ENCODE measurements at places on chromosomes 6 and 20.

GRCh38 chr6:148851683-148852556, 105.1 kb downstream of the UST start:
- DNase-seq: no peak

GRCh38 chr6:113317442-113317841, 539.7 kb upstream of the MARCKS start:
- DNase-seq: no peak

- DNase-seq: no peak
Measured at GRCh38 chr6:118743746-118744145, 92.4 kb upstream of the CEP85L start.

DNA sequence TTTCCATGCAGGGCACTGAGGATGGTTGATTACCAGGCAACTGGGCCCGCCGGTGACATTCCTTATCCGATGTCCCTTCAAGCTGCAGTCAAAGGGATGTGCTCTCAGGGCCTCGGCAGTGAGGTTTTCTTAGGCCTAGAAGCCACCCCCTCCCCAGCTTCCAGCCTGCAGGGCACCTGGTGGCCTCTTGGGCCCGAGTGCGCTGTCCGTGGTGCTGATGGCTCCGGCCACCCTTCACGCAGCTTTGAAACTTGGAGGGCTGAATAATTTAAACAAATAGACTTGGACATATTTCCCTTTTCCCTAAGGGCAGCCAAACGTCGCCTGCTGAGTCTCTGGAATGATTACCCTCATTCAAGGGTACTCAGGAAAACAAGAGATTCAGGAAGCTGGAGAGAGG, 8.9 kb upstream of the MLN start:
- DNase-seq: no peak

DNA sequence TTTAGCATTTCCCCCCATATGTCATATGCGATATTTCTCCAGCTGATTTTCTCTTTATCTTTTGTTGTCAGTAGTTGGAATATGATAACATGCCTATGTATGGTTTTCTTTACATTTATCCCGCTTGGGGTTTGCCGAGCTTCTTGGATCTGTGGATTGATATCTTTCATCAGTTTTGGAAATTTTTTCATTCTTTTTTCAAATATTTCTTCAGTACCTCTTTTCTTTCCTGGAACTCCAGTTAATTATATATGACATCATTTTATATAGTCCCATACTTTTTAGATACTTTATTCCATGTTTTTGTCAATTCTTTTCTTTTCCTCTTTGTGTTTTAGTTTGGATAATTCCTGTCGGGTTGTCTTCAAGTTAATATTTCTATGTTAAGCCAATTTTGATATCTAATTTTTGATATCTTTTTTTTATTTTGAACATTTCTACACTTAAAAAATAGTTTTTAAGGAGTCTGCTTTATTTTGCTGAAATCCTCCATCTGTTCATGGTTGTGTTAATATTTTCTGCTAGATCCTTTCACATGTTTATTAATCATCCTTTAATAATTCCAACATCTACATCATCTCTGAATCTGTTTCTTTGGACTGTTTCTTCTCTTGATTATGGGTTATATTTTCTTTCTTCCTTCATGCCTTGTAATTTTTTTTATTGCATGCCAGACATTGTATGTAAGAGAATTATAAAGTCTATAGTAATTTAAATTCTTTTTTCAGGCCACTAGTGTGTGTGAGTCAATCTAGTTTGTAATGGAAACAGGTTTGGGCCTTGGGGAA, 9.5 kb downstream of the ZDHHC14 start:
- DNase-seq: no peak

DNA sequence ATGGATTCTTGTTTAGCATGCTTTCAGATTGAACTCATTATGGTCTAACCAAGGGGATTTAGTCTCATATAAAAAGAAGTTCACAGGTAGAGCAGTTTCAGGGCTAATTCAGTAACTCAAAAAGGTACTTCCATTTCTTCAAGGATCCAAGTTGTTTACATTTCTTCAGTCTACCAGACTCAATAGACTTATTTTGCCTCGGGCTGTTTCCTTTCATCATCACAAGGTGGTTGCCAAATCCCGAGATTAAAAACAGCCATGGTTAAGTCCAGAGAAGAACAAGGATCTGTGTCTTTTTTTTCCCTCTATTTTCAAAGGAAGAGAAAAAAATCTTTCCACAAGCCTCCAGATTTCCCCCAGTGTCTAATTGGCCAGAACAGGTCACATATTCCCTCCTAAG, 69.8 kb upstream of the SNX9 start:
- no peak for DNase-seq

DNA sequence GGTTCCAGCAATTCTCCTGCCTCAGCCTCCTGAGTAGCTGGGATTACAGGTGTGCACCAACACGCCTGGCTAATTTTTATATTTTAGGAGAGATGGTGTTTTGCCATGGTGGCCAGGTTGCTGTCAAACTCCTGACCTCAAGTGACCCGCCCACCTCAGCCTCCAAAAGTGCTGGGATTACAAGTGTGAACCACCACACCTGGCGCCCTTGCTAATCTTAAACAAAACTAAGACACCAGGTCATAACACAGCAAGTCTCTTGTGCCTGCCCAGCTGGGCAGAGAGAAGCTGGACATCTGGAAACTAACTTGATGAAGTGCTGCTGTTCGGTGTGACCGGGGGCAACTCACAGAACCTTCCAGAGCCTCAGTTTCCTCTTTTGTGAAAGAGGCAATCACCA, 68.0 kb downstream of the PPP1R3G start:
- no peak for DNase-seq

DNA sequence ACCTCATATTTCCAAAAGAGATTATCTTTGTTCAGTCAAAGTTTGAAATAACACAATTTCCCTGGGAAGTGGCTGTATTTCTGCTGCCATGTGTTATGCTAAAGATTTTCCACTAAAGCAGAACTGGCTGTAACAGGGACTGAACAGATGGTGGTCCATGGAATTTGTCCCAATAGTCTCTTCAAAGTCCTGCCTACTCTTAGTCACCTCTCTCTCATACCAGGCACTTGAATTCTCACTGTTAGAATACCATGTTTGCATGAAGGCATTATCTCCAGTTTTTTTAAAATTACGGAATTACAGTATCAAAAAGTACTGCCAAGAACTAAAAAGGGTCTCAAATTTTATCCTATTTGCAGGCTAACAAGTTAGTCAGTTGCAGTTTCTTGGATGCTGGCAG, 105.0 kb upstream of the HDDC2 start:
- DNase-seq: no peak

DNA sequence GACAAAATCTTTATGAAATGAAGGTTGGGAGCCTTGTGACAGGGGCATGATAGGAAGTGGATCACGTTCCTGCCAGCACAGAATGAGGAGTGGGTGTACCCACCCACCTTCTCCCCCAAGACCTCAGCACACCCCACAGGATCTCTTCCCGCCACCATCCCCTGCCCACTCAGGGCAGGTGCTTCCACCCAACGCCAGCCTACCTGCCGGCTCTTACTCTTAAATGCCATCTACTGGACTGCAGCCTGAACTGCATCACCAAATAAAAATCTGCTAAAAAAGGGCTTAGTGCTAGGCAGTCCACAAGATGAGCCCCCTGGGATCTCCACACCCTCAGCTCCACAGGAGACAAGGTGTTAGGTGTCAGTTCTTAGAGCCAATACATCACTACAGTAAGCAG, 20.6 kb downstream of the DTNBP1 start:
- DNase-seq: no peak

DNA sequence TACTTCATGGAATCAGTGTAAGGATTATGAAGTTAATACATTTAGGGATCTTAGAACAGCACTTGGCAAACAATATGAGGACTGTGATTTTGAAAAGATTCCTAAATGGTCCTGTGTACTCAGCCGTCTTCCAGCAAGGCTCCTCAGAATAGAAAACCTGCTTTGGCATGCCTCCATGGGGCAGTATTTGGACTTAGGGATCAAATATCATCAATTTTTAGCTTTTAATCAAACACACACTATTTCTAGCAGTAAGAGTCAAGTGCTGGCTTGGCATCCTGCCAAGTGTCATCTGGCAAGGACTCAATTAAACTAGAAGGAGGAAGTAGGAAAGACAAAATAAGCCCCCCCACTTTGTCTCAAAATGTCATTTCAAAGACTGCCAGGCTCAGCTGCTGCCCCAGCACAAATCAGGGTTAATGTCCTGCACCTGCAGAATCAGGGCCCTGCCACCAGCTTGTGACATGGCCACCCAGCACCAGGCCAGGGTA, 40.8 kb downstream of the IYD start:
- DNase-seq: no peak

GRCh38 chr20:56783826-56784225, 154.7 kb downstream of the TFAP2C start:
- DNase-seq: no peak

Data from activated gamma-delta T cell (primary cell).